ENCODE measurements at places on chromosomes 5 and 9.

DNA sequence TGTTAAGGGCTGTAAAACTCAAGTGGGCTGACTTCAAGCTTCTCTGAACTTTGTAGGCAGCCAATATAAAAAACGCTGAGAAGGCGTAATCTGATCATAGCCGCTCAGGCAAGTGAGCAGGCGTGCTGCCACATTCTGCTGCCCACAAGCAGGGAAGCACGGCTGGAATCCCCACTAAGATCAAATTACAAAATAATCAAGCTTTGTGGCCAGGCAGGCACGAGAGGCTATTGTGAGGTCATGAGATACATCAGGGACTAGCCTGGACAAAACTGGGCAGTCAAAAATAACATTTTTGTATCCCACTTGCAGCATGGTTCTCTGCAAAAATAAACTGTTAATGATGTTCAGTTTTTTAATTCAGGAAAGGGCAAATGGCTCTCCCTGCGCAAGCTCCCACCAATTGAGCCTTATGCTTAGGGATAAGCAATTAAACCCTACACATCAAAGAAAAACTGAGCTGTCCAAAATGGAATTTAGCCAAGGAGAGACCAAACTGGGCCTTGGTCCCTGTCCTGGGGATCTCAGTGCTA, 64.0 kb downstream of the POU5F2 start:
- DNase-seq: no peak

DNA sequence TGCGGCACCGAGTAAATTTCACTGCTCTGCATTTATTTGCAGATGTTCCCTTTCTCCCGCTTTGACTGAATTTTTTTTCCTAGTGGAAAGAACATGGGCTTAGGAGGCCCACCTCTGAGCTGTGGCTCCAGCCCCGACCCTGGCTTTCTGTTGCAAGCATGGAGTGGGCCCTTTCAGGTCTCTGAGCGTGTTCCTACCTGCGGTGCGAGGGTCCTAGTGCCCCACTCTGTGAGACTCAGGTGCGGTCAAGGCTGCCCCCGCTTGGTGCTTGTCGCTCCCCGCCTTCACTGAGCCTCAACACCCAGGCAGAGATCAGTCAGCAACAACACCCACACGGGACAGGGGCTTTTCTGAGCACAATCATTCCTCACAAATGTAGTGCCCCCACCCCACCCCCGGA, 32.0 kb downstream of the SLC6A3 start:
- DNase-seq: no peak

GRCh38 chr9:34375901-34376595, 650 bp downstream of the MYORG start:
- DNase-seq: no peak

GRCh38 chr5:170606941-170607340, 103.1 kb downstream of the KCNIP1 start:
- no peak for DNase-seq

GRCh38 chr9:86042199-86042978, 57.0 kb downstream of the GOLM1 start:
- no peak for DNase-seq

DNA sequence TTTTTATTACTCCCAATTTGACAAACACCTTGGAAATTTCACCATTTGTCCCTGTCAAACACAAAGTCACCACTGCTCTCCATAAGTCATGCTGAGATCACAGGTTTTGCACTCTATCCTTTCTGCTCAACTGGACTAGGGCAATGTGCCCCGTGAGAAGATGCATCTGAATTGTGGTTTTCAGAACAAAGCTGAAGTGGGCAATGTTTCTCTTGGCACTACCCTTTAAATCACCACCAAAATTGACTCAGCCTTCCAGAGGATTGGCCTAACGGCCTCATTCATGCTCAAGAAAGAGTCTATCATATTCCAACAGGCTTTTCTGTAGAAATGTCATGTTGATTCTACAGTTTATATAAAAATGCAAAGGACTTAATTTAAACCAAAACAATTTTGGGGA, 81.0 kb upstream of the TRIO start:
- no peak for DNase-seq

- DNase-seq: no peak
These were observed 12.9 kb downstream of the OTULINL start for GRCh38 chr5:14594378-14595074.

DNA sequence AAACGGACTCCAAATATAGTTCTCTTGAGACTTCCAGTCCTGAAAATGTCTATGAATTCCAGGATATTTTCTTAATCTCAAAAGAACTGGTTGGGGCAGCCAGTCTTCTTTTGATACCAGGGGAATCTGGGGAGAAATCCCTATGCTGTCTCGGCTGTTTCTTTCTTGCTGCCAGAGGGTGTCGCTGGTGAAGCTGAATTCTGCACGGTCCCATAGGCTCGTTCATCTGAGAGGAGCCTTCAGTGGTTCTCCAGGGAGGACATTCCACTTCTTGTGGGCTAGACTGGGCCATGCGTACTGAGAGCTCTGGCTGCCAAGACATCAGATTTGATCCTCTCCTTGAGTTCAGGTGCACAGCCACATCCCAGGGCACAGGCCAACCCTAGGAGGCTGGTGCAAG, 155.0 kb upstream of the CLINT1 start:
- no peak for DNase-seq

DNA sequence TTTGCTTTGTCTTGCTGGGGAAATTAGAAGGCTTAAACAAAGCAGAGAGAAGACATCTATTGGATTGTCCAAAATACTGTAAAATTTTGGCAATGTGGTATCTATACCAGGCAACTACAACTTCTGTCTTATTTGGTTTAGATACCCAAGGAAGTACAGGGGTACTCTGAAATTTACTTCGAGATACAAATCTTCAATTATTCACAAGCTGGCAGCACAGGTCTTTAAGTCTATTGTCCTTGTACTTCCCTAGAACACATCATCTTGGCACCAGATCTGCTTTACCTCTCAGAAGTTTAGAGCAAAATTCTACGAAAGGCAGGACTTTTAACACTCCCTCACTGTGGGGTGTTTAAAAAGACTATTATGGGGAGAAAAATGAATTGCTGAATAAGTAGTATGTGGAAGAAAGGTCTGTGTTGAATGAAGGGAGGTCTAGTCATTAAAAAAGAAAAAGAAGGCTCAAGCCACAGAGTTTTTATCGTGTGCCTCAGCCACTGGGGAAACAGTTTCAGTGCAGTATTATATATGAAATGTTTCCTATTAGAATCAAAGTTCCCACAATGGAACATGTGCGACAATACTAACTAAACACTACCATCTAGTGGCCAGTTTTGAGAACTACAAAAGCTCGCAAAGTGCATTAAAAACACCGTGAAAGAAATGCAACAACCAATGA, 93.7 kb downstream of the PDE4D start:
- no peak for DNase-seq

- no peak for DNase-seq
These were observed 999 bp upstream of the HNRNPA0 start for GRCh38 chr5:137754961-137755762.

DNA sequence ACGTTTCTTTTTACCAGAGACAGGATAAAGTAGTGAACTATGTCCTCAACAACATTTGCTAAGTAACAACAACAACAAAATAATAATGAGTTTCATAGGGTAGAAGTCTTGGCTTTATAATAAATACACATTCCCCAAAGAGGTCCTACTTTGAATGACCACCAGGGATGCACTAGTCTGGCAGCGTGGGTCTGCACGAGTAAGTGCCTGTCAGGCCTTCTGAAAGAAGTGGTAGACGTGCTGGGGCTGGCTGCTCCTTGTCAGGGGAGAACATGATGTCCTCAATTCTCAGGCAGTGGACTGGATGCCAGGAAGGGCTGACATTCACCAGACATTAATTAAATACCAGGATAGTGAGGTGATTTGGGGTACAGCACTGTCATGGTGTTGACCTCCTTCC, 331.1 kb downstream of the TMEM38B start:
- DNase-seq: no peak

GRCh38 chr5:172453206-172453985, 929 bp downstream of the SH3PXD2B start:
- no peak for DNase-seq

DNA sequence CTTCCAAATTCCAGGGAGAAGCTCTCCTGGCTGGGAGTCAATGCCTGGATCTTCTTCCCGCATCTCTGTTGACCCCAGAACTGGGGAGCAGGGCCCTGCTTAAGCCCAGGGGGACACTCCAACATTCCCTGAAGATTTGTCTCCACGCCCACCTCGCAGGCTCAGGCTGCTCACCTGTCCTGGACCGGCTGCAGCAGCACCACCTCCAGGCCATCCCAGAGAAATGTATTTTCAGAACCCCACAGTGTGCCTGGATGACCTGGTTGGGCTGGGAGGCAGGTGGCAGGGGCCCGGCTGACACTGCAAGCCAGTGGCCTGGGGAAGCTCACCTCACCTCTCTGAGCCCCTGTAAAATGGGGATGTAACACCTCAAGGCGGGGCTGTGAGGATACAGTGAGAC, 27.1 kb upstream of the ZBTB43 start:
- DNase-seq: no peak

DNA sequence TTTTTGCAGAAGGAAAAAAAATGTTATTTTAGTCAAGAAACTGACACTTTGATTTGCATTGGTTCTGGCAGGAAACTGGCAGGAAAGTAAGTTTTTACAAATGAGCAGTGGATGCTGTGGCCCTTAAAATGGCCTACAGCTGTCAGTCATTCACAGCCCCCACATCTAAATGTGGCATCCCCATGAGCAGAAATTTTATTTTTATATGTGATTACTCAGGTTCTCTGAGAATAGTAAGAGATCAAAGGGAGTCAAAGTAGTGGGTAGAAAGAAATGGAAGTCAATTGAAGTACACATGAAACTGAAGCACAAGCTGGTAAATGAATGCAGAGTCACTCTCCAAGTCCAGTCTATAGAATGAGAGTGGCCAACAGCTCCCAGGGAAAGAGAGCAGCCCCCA, 80.3 kb downstream of the ENC1 start:
- DNase-seq: no peak

GRCh38 chr9:18985464-18985951, 47.5 kb downstream of the SAXO1 start:
- DNase-seq: no peak

GRCh38 chr5:171872666-171873065, 87.0 kb downstream of the SMIM23 start:
- DNase-seq: no peak

All from stimulated activated CD4-positive, alpha-beta T cell treated with anti-CD3 and anti-CD28 coated beads, Interleukin-1b, Interleukin-23, amount 100 ng/mL, for 1 hour (primary cell).